ENCODE measurements at places on chromosomes 6 and 20.

DNA sequence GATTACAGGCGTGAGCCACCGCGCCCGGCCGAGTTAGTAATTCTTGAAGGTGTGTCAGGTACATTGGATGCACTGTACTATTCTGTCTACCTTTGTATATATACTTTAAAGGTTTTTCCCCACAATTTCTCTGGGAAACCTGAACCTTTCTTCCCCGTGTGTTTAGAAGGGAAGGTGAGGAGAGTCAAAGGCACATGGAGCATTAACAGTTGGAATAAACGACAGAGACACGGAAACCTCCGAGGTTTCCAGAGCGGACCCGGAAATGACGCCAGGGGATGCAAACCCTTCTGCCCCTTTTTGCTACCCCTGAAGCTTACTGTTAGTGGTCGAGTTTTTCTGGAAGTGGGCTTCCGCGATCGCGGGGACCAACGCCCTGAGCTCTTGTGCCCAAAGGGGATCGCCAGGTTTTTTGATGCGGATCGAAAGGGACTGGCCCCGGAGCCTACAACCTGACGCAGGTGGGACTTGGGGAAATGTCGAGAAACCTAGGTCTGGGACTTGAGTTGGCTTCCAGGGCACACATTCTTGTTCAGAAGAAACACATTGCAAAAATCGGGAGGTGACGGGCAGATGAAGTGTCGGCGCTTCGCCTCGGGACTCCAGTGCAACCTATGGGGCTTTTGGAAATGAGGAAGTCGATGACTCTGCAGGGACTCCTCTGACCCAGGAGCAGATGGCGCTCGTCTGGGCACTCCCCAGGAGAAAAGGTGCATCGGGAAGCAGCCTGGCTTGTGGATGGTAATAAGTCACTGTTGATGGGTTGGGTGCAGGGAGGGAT, 218.2 kb downstream of the OR2B2 start:
- no peak for DNase-seq

GRCh38 chr6:20325641-20326421, 75.8 kb upstream of the E2F3 start:
- DNase-seq: no peak

DNA sequence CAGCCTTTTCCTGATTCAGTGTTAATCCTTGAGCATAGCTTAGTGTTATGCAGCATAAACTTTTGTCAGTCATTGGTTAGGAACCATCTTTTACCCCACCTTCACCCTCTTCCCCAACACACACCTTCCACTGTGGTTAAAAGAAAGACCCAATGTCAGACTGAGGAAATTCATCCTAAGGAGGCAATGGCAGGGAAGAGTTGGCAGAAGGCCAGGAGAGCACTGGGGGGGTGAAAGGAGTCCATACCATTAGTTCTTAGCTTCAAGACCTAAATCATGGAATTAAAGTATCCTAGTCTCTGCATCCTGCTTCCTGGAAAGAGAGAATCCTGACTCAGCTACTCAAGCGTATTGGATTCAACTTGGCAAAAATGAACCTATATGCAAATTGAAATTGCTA, 16.9 kb upstream of the TAB2 start:
- no peak for DNase-seq

GRCh38 chr6:10532392-10532791, 11.2 kb downstream of the GCNT2 start:
- DNase-seq: no peak

DNA sequence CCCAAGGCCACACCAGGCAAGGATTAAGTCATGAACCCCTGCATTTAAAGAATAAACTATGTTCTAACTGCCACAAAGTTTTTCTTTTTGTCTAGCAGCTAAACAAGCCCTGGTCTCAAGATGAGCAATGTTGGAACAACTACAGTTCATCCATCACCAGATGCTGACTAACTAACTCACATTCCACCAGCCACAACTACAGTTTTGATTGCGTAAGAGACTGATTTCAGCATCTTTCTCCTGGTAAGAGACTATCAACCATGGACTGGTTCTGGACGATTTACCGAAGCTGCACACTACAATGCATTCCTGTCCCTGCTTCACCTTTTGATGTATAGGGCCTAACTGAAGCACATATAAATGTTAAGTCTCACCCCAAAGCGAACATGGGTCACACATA, 43.0 kb downstream of the F13A1 start:
- DNase-seq: no peak

GRCh38 chr6:20044883-20045282, 167.4 kb downstream of the MBOAT1 start:
- DNase-seq: no peak

DNA sequence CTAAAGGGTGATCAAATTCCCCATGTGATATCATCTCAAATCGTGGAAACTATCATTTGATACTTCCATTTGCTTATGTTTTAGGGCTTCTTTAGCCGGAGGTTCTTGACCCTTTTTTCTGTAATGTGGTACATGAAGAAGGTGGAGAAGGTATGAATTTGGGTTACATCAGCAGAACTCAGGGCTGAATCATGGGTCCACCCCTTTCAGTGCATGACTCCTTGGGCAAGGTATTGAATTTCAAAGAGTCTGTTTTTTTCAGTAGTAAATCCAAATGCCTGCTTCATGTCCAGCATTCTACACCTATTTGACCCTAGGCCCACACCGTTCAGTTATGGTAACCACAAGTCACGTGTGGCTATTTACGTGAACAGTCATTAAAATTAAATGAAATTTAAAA, 30.6 kb upstream of the QKI start:
- DNase-seq: no peak

- no peak for DNase-seq
These were observed 51.7 kb downstream of the VSTM2L start for GRCh38 chr20:37954626-37955025.

DNA sequence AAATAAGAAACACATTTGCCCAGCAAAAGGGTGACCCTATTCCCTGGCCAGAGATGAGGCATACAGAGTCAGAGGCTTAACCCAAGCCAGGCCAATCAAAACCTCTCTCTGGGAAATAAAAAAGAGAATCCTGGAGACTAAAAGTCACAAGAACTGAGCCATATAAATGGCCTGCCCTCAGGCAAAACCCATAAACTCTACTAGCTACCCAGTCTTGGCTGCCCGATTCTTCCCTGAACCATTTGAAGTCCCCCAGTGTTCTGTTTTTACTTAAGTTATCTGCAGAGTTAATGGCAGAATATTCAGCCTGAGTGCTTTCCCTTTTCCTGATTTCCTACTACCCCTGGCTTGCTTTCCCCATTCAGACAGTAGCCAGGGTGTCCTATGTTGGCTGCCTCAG, 13.9 kb downstream of the KCNK15 start:
- no peak for DNase-seq

GRCh38 chr20:3161316-3162079, 1.8 kb upstream of the FASTKD5 start:
- no peak for DNase-seq

GRCh38 chr6:39065561-39065960, 17.0 kb downstream of the GLP1R start:
- no peak for DNase-seq

DNA sequence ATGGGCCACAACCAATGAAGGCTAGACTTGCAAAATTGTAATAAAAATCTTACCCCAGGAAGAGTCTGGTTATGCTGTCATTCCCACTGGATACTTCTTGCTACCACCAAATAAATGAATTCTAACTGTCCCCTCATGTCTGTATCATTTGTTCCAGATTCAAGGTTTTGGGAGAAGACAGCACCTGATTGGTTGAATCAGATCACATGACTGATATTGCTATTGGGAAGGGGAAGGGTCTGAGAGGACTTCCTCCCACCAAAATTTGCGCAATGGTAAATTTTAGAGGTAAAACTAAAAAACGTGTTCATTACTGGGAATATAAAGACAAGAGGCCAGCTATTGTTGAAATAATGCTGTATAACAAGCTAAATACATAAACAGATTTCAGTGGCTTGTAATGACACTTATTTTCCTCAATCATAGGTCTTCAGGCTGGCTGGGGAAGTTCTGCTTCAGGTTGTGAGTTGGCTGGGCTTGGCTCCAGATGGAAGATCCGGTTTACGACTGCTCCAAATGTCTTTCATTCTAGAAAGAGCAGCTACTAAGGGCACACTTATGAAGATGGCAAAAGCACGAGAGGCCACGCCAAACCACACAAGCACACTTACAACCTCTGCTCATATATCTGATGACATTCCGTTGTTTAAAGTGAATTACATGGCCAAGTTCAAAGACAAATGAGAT, 27.1 kb upstream of the TASP1 start:
- DNase-seq: no peak

DNA sequence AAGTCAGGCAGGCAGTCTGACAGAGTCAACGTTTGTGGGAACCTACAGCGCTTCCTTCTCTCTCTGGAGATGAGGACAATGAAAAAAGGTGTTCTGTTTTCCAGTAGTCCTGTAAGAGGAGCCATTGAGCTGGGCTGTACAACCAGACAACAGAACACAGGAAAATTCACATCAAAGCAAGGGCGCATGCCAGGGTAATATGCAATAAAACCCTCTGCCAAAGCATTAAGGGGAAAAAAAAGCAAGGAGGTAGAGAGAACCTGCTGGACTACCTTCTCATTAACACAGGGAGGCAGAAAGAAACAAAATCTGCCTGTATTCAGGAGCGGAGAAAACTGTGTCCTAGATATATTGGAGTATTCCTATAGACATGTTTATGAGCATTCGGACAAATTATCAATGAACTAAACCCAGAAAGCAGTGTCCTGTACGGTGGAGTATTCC, 1.3 kb downstream of the RNF24 start:
- DNase-seq: no peak

DNA sequence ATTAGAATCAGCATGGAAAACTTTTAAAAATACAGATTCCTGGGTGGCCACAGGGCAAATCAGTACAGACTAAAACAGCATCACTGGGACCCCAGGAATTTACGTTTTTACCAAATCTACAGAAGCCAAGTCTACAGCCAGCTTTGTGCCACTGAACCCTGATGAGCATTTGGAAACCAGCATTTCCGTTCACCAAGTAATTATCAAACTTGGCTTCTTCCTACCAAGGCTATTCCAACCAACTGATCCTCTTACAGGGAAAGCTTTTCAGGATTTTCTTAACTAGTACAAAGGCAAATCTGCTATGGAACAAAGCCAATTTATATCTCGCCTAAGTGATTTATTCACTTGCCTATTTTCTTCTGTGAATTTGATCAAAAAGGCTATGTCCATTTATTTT, 47.0 kb downstream of the PLAGL1 start:
- DNase-seq: no peak

DNA sequence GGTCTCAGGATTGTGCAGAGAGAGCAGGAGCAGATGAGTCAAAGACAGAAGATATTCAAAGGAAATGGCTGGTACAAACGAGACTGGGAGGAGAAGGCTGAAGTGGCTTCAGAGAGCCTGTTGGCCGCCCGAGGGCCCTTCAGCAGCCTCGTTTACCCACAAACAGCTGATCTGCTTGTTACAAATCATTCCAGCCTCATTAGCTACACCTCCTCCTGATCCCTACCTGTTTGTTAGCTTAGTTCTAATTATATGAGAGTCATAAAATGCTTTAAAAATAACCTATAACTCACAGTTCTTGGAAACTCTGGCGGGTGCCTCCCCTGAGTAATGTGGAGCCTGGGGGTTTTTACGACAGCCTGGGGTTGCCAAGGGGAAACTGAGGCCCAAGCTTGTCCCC, 12.6 kb downstream of the GLP1R start:
- no peak for DNase-seq

- no peak for DNase-seq
These were observed 33.0 kb upstream of the FOXC1 start for GRCh38 chr6:1576711-1577110.

DNA sequence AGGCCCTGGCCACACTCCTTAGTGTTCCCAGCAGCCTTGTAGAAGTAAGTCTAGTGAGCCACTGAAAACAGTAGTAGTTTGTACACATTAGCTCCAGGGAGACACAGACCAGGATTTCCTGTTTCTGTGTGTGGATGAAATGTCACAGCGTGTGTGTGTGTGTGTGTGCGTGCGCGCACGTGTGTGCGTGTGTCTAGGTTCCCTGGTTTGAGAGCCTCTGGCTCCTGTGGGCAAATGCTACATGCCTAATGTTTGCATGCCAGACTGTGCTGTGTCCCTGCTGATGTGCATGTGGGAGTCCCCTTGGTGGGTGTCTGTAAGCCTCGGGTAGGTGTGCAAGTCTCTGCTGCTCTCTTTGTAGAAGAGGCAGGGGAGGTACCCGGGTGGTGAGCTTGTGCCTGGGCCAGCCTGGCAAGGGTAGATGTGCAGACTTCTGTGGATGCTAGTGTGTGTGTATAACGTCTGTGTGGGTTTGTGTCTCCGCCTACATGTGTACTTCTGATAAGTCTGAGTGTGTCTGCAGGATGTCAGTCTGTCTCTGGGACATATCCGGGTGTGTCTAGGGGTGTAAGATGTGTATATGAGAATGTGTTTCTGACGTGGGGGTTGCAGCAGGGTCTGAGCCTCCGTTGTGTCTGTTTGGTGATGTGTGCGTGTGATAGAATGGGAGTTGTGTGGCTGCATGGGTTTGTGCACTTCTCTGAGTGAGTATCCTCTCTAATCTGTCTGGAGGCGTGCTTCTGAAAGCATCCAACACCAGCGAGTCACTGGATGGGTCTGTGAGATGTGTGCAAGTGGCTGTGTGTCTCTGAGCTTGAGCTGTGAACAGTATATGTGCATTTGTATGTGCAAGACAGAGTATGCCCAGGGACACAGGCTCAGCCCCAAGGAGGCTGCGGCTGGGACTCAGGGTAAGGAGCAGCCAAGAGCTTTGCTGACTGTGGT, 19.0 kb upstream of the TLDC2 start:
- DNase-seq: no peak

DNA sequence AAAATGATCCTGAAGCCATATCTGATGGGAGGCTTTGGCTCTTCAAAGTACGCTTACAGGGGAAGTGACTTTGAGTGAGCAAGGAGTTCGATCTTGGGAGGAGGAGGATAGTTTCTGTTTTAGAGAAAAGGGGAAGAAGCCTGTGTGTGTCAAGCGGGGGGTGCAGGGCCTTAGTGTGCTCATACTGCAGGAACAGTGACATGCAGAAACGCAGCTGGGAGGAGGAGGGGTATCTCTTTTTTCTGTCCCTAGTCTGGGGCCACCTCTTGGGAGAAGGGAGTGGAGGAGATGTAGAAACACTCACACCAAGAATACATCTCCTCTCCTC, 19.8 kb downstream of the SIRPD start:
- no peak for DNase-seq
